NCI-H2227 treated with DMSO at 0.1 percent for 48 hours (cell line): ENCODE measurements at places on chromosomes 11 and 22.

- no peak for DNase-seq
Observed at GRCh38 chr11:134157451-134157850, 66.3 kb downstream of the NCAPD3 start.

- no peak for DNase-seq
Observed at GRCh38 chr11:113952070-113952469, 22.8 kb upstream of the HTR3A start.

DNA sequence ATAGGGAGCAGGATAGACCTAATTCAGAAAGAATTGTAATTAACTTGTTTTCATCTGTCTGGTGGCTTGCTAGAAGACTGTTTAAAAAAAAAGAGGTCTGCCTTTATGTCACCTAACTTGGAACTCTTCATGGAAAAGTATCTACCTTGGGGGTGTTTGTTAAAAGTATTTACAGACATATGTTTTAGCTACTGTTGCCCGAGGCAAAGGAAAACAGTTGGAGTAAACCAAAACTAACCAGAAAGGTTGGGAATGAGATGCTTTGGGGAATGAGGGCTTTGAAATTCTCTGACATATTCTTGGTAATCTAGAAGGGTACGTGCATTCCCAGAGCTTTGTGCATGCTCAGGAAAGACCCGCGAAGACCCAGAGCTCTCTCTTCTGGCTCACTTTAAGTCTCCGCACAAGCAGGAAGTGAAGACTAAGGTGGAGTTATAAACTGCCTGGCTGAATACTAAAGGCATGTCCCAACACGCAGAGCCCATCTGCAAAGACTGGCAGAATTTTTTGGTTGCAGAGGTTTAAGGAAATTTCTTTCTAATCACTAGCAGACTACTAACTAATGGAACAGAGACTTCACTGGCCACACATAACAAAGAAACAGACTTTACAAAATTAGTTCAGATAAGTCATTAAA, 33.2 kb downstream of the HIKESHI start:
- no peak for DNase-seq

DNA sequence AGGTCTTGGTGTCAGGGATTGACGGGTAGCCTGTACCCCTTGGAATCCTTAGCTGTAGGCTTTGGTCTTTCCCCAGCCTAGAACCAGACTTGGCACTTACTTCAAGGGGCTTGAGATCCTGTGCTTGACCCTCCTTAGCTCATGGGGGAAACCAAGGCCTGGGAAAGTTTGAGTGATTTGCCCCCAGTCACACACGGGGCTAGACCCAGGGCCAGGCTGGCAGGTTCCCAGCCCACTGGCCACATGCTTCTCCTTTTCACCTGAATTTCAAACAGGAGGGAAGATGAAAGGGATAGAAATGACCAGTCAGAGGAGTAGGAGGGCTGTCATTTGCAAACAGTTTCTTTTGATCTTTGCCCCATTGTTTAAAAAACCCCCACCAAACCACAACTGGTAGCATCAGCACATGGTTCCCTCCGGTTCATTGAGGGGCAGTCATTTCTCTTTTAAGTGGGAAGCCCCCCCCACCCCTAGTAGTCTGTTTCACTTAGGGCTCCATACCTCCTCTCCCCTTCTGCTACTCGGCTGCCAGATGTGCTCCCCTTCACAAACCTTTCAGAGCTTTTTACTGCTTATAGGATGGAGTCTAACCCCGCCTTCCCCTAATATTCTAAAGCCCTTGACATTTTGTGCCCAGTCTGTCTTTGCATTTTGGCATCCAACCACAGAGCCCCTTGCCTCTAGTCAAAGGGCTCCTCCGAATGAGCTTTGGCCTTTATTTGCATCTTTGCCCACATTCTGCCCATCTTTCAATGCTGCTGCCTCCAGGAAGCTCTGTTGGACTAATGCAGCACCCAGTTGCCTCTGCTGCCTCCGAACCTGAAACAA, 37.6 kb downstream of the ZNRF3 start:
- no peak for DNase-seq

DNA sequence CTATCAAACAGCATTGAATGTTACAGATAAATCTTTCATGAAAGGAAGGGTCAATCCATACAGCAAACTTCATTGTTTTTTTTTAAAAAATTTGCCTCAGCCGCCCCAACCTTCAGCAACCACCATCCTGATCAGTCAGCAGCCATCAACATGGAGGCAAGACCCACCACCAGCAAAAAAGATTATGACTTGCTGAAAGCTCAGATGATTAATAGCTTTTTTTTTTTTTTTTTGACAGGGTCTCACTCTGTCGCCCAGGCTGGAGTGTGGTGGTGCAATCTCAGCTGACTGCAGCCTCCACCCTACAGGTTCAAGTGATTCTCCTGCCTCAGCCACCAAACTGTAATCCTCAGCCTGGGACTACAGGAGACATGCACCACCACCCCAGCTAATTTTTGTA, 18.0 kb upstream of the CD3E start:
- DNase-seq: no peak

- no peak for DNase-seq
Observed at GRCh38 chr11:111982541-111983186, 42.5 kb upstream of the DLAT start.

DNA sequence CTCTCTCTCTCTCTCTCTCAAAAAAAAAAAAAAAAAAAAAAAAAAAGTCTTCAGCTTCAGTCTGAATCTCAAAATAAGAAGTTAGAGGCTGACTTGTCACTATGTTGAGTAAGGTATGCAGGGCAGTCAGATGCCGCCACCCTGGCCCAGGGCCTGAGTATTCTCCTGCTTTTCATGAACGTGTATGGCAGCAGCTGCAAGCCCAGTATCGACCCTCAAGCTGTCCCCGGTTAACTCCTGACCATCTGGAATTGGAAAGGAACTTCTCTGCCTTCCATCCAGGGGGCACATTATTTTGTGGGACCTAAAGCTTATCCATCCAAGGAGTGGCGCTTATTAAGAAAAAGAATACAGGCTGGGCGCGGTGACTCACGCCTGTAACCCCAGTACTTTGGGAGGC, 11.4 kb downstream of the MRGPRD start:
- no peak for DNase-seq

- no peak for DNase-seq
Observed at GRCh38 chr11:72864702-72865655, 50.8 kb downstream of the ATG16L2 start.
